ENCODE measurements at places on chromosomes 3 and 15. TPM values are rescaled to one million over a fixed set of nuclear protein-coding genes. Genes with fewer than 3 reads are reported as not detected.

SENP7 gene
- 14.7 TPM for total RNA-seq

PLA1A gene
- 0.25 TPM for total RNA-seq

QARS1 gene
- total RNA-seq, result 331 TPM

SNTN gene
- total RNA-seq, result not detected

STRIT1 gene
- total RNA-seq, result not detected

FILIP1L gene
- total RNA-seq, result 15.8 TPM

CIP2A gene
- total RNA-seq, result 16.5 TPM

AADACL2 gene
- not detected for total RNA-seq

Measured in uterine smooth muscle cell (primary cell).